ENCODE measurements at places on chromosomes 4 and X. TPM values are rescaled to one million over a fixed set of nuclear protein-coding genes. Genes with fewer than 3 reads are reported as not detected.
A peak's percentile ranks its signal among the peaks of the same experiment; 100 is the strongest.

GRCh38 chrX:134737061-134737460, 78.8 kb upstream of the PLAC1 start:
- no peak for DNase-seq

DNA sequence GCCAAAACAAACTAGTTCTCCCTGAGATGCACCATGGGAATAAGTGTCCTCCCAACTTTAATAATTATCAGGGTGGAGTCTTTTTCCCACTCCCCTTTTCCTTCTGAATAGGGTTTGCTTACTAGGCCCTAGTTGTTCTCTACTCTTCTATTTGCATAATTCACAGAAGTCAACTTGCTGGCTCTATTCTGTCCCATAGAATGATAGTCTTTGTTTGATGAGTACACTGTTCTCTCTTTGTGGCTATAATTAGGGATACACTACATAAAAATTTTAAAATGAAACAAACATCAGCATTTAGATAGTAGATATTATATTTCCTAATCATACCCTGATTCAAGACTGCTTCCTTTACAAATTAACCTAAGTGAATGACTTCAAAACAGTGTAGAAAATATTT, 10.3 kb downstream of the PDHA2 start:
- DNase-seq, result no peak

GRCh38 chr4:73683033-73683432, 57.3 kb upstream of the CXCL8 start:
- DNase-seq, result no peak

DNA sequence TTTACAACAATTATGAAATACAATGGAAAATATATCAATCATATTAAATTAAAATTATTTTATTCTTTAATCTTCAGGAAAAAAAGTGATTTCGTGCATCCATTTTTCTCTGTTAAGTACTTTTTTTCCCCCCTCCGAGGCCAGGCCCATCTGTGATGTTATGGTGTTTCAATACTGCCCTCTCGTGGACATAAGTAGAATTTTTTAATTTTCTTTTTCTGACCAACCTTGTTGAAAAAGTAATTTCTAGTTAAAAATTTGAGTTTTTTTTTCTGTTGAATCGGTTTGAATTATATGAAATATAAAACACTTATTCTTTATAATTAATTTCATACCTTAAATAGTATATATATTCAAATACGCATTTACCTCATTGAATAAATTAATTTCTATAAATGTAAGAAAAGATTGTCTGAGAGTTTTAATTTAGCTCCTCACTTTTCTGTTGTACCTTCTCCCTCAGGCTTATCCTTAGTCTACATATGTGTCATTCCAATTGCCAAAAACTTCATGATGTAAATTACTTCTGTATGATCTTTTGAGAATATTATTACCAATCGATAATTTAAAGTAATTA, 175.8 kb upstream of the TECRL start:
- DNase-seq, result peak; percentile 40

DNA sequence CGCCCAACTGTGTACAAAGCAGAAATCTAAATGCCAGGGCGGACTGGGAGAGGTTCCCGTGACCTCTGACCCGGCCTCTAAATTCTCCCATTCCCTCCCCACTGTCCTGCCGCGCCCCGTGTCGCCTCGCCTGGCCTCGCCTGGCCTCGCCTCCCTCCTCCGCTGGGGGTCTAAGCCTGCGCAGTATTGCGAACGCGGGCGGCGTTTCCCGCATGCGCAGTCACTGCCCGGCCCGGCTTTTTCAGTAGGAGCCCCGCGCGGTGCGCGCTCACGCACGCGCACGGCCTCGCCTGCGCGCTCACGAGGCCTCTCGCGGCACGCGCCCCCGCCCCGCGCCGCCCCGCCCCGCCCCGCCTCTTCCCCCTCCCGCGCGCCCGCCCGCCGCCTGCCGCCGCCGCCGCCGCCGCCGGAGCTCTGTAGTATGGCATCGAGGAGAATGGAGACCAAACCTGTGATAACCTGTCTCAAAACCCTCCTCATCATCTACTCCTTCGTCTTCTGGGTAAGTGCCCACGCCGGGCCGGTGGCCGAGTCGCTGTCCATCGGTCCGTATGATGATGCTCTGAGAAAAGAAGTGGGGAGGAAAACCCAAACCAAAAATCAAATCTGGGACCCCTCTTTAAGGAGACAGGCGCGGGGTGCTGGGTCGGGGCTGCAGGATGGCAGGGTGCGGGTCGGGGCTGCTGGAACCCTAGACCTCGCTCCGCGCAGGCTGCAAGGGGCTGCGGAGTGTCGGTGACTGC, at the start of gene TSPAN7:
Gene TSPAN7, plus strand, starts transcription at position 417 of the 743 bp plus-strand sequence. Its CDS starts 5 bp downstream, at position 422.
- DNase-seq, result peak; percentile 46

GRCh38 chrX:42219231-42219630, 295.9 kb upstream of the CASK start:
- DNase-seq, result no peak

- no peak for DNase-seq
These were observed 205.8 kb downstream of the ARAP2 start for GRCh38 chr4:36038491-36038890.

DNA sequence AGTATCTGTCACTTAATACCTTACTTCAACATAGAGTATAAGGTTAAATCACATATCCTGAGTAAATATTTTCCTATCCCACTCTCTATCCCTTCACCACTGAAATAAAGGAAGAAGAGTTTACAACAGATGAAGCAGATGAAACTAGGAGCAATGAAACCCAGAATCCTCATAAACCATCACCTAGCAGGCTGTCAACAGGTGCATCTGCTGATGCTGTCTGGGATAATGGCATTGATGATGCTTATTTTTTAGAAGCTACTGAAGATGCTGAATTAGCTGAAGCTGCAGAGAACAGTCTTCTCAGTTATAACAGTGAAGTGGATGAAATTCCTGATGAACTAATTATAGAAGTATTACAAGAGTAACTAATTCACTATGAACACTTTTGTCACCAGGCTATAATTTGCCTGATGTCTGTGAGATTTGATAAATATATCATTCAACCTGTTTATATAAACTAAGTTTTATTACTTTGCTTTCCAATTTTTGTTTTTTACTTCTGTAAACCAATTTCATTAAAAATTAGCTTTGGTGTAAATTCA, 39.4 kb downstream of the CENPU start:
- no peak for DNase-seq

- DNase-seq, result no peak
These were observed 353.0 kb downstream of the IDS start for GRCh38 chrX:149151805-149152757.

The HEPH gene
- not detected for polyA plus RNA-seq

The CPLX1 gene
- polyA plus RNA-seq, result 0.57 TPM

The TMSB15A gene
- not detected for polyA plus RNA-seq

- no peak for DNase-seq
These were observed 17.2 kb upstream of the ADGRL3 start for GRCh38 chr4:61182915-61183314.

GRCh38 chr4:70749313-70749712, 27.5 kb downstream of the RUFY3 start:
- DNase-seq, result no peak

- DNase-seq, result no peak
These were observed 114.2 kb downstream of the FGF16 start for GRCh38 chrX:77561372-77561771.

DNA sequence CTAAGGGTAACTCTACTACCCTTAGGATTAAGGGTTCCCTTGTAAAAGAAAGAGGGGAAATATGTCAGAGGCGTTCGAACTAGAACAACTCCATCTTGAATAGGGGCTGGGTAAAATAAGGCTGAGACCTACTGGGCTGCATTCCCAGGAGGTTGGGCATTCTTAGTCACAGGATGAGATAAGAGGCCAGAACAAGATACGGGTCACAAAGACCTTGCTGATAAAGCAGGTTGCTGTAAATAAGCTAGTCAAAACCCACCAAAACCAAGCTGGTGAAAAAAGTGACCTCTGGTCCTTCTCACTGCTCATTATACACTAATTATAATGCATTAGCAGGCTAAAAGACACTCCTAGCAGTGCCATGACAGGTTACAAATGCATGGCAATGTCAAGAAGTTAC, 922.0 kb downstream of the DMD start:
- no peak for DNase-seq

The TRPC5OS gene
- not detected for polyA plus RNA-seq

GRCh38 chr4:22587253-22587652, 71.4 kb upstream of the ADGRA3 start:
- no peak for DNase-seq

DNA sequence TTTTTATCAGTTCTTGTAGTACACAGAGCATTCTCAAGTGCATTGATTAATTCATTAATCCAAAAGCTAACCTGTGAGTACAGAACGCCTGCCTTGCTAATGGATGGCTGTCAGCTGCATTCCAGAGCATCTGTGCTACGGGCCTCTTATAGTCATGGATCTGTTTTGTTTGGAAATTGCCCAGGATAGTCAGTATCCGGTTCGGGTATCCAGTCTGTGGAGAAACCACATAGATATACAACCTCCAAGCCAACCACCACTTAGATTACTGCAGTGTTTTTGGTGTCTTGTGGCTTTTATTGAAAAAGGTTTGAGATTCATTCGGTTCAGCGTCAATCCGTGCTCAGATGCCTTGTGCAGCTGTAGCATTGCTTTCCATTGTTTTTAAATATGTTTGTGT, 4.0 kb downstream of the LAP3 start:
- DNase-seq, result no peak

- no peak for DNase-seq
These were observed 105.4 kb downstream of the MSN start for GRCh38 chrX:65772842-65773241.

GRCh38 chrX:56789518-56790070, 60.6 kb downstream of the NBDY start:
- DNase-seq, result no peak

DNA sequence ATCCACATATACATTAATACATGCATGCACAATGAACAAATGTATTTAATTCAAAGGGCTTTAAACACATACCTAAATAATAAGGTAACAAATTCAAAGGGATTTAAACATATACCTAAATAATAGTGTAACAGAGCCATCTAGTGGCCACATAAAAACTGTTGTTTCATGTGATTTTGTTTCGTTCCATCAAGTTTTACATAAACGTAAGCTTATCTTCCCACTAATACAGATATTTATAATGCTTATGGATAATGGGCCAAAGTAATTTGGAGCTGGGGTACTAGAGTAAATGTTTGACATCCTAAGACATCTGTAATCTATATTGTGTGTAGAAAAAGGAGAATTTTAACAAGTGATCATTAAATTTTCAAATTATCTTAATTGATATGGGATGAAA, 82.3 kb downstream of the PRSS12 start:
- DNase-seq, result peak; percentile 41

The C4orf50 gene
- polyA plus RNA-seq, result not detected

DNA sequence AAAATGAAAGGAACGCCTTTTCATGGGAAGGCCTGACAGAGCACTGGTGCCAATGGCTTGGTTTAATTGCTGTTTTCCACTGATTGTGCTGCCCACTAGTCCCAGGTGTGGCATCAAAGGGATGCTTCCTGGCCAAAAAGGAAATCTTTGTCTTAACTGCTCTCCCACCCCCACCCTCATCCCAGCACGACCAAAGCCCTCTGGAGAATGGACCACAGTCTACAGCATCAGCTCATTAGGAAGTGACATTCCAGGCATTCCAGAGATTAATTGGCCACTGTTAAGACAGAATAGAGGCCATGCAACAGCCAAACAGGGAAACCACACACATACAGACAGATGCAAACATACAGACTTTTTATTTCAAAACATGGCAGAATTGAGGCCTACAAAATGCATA, 143.2 kb downstream of the LHFPL1 start:
- no peak for DNase-seq

DNA sequence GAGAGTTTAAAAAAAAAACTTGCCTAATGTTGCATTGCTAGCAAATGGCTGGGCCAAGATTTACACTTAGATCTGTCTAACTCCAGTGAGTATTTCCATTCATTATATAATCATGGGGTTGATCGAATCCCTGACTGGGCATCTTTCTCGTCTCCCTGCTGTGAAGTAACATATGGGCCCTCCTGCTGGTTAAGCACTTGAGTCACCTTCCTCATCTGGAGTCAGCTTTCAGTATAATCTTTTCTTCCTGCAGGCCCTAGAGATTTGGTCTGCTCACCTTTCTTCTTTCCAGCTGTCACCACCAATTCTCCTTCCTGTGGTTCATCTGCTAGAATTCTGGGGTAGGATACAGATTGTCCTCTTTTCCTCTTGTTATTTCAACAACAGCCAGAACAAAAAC, 41.6 kb downstream of the TIGD2 start:
- DNase-seq, result no peak

DNA sequence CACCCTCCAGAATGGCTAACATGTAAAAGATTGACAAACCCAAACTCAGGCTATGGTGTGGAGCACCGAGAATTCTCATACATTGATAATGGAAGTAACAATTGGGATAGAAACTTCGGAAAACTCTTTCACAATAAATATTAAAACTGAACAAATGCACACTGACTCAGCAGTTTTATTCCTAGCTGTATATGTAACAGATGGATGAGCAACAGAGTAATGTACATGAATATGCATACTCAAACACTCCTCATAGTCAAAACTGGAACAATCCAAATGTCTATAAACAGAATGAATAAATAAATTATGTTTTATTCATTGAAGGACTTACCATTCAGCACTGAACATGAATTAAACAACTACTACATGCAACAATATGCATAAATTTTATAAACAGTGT, 37.1 kb upstream of the PDE5A start:
- no peak for DNase-seq

GRCh38 chr4:154467886-154468285, 23.7 kb downstream of the DCHS2 start:
- DNase-seq, result no peak

DNA sequence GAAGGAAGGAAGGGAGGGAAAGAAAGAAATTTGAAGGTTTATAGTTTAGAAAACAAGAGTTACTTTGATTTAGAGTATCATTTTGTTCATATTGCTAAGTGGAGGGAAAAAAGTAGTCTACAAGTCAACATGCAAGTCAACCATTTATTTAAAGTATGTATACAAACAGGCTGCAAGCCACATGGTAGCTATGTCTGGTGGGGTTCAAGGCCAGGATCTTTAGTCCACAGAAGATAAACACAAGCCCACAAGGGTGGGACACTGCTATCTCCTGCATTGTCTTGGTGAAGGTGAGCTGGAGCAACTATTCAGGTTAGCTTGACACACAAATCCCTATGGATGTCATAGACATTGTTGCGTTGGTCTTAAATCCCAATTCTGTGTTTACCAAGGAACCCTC, 71.4 kb downstream of the ABCG2 start:
- DNase-seq, result peak; percentile 28

- DNase-seq, result no peak
These were observed 22.9 kb upstream of the ANK2 start for GRCh38 chr4:113026556-113026955.

DNA sequence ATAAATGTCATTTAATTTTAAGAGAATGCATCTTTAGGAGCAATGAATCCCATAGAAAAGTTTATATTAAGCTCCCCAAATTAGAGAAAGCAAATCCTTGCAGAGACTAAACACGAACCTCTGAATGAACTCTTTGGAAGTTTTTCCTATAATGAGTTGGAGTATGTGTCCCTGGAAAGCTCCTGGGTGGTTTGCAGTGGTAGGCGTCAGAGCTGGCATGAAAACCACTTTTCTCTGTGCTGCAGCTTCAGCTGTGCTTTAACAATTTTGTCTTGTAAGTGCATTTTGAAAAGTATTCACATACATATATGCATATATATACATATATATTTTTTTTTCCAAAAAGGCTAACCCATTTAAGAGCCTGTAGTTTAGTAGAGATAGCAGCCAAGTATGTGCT, 148.7 kb upstream of the TBC1D9 start:
- DNase-seq, result no peak

GRCh38 chr4:69054578-69055200, 41.6 kb upstream of the UGT2B7 start:
- peak; percentile 66 for DNase-seq

GRCh38 chr4:146458594-146458993, 63.1 kb downstream of the SLC10A7 start:
- DNase-seq, result no peak

The SMIM43 gene
- polyA plus RNA-seq, result not detected

GRCh38 chr4:23947826-23948225, 58.0 kb upstream of the PPARGC1A start:
- DNase-seq, result no peak

Data from HepG2 (cell line).